Dermis microvascular lymphatic vessel endothelial cell (primary cell): ENCODE measurements at places on chromosomes 1 and 21. TPM values are rescaled to one million over a fixed set of nuclear protein-coding genes. Genes with fewer than 3 reads are reported as not detected.

PAFAH2 gene
- total RNA-seq, result 12.1 and 17.3 TPM in 2 replicates

GNG12 gene
- total RNA-seq, result 144 and 222 TPM in 2 replicates

LEFTY2 gene
- not detected in 2 replicates for total RNA-seq

FMO3 gene
- under 0.01 and 0.13 TPM in 2 replicates for total RNA-seq

PPOX gene
- total RNA-seq, result 13.0 and 18.3 TPM in 2 replicates

NCAM2 gene
- total RNA-seq, result 0.13 and 0.38 TPM in 2 replicates

NHLH1 gene
- under 0.01 TPM in 1 of 2 replicates, not detected in the other for total RNA-seq

OR6K3 gene
- total RNA-seq, result not detected in 2 replicates

TTC22 gene
- total RNA-seq, result not detected in 2 replicates

GREM2 gene
- total RNA-seq, result not detected in 2 replicates

TRPM2 gene
- 0.25 and 0.39 TPM in 2 replicates for total RNA-seq

OR2G3 gene
- not detected in 2 replicates for total RNA-seq

C1orf87 gene
- not detected in 2 replicates for total RNA-seq

HPDL gene
- 1.6 and 1.7 TPM in 2 replicates for total RNA-seq

ANKRD35 gene
- under 0.01 TPM in 2 replicates for total RNA-seq
